ENCODE measurements at places on chromosomes 11 and 22. TPM values are rescaled to one million over a fixed set of nuclear protein-coding genes. Genes with fewer than 3 reads are reported as not detected.

TMEM9B gene
- total RNA-seq: 57.2 TPM

DNA sequence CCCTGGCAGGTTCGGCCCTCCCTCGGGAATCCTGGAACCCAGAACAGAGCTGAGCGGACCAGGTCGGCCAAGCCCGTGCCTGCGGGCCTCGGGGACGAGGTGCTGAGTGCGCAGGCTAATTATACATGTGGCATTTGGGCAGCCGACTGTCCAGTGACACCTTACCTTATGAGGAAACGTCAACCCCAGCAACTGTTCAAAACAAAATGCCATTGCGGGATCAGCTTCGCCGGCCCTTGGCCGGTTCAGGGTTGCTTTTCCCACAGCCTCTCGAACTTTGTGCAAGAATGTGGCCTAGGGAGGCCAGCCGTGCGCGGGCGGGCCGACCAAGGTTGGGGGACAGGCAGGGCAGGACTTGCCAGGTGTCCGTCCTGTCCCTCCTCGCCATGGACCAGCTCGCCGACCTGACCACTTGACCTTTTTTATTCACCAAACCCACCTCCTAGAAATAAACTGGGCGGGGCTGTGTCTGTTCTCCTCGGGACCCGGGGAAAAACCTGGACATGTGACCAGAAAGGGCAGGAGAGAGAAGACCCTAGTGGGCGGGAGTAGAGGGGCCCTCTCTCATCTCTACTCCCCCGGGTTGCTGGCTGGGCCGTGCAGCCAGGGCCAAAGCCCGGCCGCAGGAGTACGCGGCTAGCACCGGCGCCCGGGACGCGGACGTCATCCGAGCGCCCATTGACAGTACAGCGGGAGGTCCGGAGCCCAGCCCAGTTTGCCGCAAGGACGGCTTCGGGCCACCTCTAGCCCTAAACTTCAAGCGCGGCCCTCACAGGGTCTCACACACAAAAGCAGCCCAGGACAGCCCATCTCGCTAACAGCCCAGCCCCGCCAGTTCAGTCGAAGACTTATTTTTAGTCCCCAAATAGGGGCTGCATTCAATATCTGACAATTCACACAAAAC, 134.3 kb upstream of the C11orf58 start:
- peaks cover 4% of the 10 kb centered on the region for H3K36me3 ChIP-seq
- peak overlapping the region; percentile 77 for H3K4me3 ChIP-seq
- DNase-seq: peak; percentile 66
- peaks cover 45% of the 10 kb centered on the region for H3K27me3 ChIP-seq

DNA sequence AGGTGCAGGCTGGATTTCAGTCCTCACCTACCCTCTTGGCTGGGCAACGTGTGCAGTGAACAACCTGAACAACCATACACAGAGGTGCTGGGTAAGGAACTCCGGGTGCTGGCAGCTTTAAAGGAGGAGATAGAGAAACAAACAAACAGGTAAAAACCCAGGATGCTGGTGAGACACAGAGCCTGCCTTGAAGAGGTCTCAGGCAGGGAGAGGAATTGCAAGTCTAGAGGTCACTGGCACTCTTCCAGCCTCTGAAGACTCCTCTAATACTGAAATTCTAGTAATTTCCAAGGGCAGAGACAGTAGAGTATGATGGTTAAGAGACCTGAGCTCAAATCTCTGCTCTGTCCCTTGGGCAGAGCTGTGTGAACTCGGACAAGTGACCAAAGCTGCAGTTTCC, 192.5 kb downstream of the CEP164 start:
- DNase-seq: no peak
- no peak overlapping the region for H3K4me3 ChIP-seq
- H3K36me3 ChIP-seq: peaks cover 54% of the 10 kb centered on the region
- H3K27me3 ChIP-seq: no peaks in the 10 kb centered on the region
- H3K4me1 ChIP-seq: peaks cover 11% of the 10 kb centered on the region

DTX4 gene
- 28.3 TPM for total RNA-seq
